ENCODE measurements at places on chromosomes 5 and 9.

DNA sequence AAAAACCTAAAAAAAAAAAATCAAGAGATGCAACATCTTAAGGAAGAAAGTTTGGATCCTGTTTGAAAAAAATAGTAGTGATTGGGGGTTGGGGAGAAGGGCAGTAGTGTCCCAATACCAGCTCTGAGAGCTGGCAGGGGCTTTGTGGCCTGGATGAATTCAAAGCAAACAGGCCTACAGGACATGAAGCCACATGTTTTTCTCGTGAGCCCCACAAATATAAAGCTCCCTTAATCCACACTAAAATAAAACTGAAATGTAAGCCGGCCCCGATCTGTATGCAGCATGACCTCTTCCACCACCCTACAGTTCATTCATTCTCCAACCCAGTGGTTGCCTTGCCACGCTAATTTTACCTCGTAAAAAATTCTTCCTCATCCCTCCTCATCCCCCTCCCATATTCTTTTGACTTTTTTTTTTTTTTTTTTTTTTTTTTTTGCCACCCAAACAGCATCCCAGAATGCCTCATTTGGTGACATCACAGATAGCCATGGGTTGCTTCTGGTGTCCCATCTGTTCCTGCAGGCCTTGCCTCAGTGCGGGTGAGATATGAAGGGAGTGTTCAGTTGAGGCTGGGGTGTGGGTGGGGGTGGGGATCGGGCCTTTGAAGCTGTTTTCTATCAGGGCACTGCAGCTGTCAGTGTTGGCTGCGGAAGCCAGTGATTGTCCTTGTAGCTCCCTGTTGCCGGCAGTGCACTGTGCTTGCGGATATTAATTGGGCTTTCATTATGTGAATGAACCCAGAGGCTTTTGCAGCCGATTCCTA lies 81.6 kb upstream of the NFIB start:
- DNase-seq, result no peak

GRCh38 chr5:106757672-106758071 lies 913.1 kb downstream of the EFNA5 start:
- DNase-seq, result no peak

DNA sequence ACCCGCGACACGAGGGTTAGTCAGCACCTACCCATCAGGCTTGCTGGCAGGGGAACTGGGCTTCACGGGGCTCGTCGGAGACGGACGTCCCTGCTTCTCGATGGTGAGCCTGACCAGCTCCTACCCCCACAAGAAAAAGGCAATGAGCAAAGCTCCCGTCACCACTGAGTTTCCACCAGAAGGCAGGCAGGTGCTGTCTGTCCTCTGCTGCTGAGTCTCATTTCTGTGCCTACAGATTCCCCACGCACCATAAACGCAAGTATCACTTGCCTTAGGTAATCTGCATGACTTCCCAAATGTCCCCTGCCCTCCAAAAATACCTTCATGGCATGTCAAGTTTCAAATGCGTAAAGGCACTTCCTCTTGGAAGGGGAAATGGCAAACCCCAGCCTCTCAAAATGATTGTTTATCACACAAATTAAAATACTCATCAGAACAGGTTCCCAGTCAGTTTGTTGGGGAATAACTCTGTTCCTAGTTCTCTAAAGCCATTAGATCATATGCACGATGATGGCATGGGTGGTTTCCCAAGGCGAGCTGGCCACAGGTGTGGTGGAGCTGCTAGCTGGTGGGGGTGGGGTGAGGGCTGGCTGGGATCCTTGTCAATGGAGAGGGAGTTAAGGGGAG lies 85.0 kb downstream of the PRRT1B start:
- no peak for DNase-seq

- DNase-seq, result no peak
Observed at GRCh38 chr9:36029765-36030528, 6.8 kb upstream of the RECK start.

GRCh38 chr9:125399666-125400065 lies 138.0 kb downstream of the GAPVD1 start:
- DNase-seq, result no peak

GRCh38 chr9:118455788-118456187 lies 751.6 kb downstream of the TLR4 start:
- no peak for DNase-seq

DNA sequence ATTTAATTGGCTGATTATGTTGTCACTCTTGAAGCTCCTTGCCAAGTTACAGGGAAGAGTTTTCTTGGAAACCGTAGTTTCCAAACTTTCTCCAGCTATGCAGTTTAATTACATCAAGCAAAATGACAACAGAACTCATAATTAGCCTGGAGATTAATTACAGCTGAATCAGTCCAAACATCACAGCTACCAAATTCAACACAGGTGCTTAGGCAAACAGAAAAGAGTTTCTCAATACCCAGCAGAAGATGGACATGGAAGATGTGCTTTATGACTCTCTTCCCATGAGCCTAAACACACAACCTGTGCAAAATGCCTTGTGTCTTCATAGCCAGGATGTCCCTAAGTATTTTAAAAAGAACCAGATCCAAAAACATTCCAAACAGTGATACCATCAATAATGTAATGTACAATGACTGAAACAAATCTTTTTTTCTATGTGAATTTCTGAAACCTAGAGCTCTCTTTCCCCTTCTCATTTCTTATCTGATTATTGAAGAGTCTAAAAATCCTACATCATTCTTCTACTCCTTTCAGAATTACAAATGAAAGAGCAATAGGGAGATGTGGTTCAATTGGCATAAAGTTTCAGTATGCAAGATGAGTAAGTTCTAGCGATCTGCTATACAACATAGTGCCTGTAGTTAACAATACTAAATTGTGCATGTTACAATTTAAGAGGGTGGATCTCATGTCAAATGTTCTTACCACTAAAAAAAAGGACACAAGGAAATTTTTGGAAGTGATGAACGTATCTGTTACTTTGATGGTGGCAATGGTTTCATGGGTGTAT lies 124.3 kb downstream of the RASEF start:
- DNase-seq, result no peak

DNA sequence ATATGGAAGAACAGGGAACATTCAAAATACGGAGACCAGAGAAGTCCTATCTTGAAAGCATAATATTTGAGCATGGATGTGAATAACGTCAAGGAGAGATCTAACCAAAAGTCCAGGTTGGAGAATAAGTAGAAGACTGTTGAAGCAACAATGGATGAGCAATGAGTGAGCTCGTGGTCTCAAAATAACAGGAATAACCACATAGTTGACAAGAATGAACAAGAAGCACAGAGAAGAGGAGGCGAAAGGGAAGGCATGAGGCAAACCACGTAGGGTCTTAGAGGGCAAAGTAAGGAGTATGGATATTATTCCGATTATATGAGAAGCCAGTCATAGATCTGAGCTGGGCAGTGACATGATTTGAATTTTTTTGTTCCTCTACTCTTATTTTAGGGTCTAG lies 710.2 kb downstream of the BRINP1 start:
- no peak for DNase-seq

DNA sequence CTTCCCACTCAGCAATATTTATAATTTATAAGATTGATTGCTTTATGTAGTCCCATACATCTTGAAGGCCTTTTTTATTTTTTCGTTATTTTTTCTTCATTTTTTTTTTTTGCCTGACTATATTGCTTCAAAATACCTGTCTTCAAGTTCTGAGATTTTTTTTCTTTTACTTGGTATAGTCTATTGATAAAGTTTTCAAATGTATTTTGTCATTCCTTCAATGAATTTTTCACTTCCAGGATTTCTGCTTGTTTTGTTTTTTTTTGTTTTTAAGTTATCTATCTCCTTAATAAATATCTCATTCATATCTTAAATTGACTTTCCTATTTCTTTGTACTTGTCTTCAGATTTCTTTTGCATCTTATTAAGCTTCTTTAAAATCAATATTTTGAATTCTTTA lies 905.6 kb upstream of the CDH6 start:
- DNase-seq, result no peak

DNA sequence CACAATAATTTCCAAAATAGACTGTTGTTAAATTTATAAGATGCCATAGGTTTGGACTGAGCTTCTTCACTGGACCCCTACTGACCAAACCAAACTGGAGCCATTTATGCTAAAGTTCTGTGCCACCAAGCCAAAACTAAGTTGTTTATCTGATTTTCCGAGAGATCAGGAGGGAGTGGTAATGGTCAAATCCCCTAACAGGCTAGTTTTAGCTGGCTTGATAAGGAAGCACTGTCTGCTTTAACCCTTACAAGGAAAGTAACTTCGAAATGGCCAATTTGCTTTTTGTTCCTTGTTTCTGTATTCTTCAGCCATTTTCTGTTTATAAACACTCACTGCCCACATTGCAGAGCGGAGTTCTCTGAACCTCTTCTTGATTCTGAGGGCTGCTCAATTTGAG lies 246.8 kb upstream of the TUT7 start:
- DNase-seq, result no peak
